ENCODE measurements at places on chromosomes 2 and 18.
A peak's percentile ranks its signal among the peaks of the same experiment; 100 is the strongest.

DNA sequence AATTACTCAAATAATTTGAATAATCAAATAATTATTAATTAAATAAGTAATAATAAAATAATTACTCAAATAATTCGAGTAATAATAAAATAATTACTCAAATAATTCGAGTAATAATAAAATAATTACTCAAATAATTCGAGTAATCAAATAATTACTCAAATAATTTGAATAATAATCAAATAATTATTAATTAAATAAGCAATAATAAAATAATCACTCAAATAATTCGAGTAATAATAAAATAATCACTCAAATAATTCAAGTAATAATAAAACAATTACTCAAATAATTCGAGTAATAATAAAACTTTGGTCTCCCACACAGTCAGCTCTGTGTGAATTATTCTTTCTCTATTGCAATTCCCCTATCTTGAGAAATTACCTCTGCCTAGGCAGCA is 30.0 kb upstream of the LINC00305 start:
- no peak for DNase-seq

DNA sequence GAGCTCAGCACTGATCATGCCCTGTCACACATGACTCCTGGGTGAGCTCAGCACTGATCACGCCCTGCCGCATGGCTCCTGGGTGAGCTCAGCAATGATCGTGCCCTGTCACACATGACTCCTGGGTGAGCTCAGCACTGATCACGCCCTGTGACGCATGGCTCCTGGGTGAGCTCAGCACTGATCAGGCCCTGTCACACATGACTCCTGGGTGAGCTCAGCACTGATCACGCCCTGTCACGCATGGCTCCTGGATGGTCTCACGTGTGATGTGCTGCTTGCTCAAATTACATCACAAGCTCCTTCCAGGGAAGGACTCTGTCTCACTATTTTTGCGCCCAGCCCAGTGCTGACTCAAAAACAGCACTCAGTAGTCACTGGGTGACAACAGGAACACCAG is 258.0 kb downstream of the HDAC4 start:
- no peak for DNase-seq

- peak; percentile 78 for DNase-seq
These were observed 577 bp downstream of the EHBP1 start for GRCh38 chr2:62705859-62706720.

DNA sequence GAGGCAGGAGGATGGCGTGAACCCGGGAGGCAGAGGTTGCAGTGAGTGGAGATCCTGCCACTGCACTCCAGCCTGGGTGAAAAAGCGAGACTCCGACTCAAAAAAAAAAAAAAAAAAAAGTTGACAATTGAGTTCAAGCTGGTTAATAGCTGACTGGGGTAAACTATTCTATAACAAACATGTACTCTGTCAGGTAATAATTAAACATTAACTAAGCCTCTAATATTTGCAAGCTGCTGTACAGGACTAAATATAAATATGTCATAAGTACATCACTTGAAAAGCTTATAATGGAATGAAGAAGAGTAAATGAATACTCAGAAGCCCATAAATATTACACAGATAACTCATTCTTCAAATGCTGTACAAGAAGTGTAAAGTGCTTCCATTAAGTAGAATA is 190.4 kb upstream of the CRIM1 start:
- DNase-seq = no peak

GRCh38 chr2:184879671-184880070 is 281.3 kb downstream of the ZNF804A start:
- DNase-seq = no peak

DNA sequence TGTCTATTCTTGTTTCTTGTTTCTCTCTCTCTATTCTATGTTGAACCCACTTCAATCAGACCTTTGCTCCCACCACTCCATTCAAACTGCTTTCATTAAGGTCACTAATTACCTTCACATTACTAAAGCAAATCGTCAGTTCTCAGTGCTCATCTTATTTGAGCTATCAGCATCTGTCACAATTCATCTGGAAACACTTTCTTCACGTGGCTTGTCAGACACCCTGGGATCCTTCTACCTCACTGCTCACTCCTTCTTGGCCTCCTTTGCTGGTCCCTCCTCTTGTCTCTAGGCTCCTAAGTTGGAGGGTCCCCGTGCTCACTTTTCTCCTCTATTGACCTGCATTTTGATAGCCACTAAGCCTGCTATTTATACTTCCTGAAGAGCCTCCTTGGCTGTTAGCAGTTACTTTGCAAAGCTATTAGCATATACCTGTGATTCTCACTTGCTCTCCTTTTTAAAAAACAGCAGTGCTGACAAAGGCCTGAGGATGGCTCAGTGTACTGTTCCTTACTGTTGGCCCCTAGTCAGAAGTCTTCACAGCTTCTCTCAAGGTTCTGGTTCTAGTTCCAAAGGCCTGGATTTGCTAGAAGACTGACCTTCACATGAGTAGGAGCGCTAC is 80.2 kb downstream of the PLEKHM3 start:
- no peak for DNase-seq

DNA sequence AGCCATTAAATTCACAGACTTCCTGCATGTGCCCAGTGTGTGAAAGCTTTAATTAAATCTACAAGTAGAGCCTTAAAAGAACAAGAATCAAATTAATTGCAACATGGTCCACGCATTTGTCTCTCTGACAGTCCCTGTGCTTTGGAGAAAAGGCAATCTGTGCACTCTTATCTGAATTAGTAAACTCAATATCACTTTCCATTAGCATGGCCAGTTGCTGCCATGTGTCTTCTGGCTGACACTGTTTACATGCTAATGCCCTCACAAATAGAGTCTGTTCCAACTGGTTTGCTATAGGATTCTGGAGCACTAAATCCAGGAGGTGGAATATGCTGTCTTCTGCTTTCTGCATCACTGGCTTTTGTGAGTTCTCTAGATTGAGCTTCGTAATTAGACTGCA is 434.5 kb upstream of the RAB12 start:
- DNase-seq = no peak

- no peak for DNase-seq
These were observed 99.6 kb upstream of the DNMT3A start for GRCh38 chr2:25441353-25441752.

DNA sequence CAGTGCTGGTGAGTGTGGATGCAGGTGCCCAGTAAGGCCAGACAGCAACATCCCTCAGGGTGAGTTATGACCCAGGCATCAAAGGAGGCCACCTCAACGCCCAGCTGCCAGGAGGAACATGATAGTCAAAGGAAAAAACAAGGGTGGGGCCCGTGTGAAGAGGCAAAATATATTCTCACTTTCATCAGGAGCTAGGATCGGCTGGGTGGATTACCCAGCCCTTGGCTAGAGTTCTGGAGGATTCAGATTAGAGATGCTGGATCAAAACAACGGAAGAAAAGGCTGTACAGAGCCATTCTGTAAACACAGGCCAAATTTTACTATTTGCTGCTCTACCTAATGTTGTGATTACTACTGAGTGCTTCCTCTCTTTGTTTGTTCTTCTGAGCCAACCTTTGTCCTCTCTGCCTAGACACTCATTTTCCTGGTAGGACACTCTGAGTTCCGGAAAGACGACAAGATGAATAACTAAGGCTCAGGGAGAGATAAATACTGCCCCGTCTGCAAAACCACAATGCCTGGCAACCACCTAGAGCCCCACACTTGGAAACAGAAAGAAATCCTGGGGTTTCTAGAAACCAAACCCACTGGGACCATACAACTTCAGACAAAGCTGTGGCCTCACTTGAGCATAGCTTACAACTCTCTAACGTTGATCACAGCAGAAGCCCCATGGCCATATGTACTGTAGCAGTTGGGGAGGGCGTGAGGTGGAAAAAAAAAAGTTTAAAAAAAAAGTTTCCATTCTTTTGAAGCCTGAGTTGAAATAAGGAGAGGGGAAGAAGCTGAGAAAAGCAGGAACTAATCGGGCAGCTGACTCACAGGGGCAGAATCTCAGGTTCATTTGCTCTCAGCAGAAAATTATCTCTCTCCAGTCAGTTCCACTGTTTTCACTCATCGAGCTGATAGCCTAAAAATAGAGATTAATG is 17.8 kb upstream of the PMAIP1 start:
- no peak for DNase-seq

DNA sequence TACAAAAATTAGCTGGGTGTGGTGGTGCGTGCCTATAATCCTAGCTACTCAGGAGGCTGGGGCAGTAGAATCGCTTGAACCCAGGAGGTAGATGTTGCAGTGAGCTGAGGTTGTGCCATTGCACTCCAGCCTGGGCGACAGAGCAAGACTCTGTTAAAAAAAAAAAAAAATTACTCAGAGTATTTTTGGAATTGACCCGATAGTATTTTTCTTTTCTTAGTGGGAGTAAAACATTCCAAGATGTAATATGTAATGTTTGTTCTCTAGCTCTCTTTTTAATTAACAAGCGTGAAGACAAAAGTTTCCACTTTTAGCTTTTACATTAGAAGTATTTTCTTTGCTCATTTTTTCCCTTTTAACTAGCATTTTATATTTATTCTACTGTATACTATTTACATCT is 12.0 kb upstream of the TMEM18 start:
- DNase-seq = no peak

DNA sequence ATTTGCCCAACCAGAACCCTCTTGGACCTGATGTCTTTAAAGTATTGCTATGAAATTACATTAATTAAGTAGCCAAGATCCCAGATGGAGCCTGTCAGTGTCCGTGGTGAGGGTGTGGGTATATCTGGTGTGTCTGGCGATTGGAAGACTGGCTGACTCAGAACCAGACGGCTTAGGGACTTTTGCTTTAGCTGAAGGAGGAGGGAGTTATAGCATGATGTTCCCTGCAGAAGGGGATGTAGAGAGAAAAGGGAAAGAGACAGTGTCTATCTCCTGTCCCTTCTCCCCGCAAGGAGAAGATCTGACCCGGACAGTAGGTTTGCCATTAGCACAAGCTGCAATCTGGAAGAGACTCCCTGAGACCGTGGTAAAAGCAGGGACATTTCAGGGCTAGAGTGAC is 60.6 kb downstream of the POU3F3 start:
- no peak for DNase-seq

DNA sequence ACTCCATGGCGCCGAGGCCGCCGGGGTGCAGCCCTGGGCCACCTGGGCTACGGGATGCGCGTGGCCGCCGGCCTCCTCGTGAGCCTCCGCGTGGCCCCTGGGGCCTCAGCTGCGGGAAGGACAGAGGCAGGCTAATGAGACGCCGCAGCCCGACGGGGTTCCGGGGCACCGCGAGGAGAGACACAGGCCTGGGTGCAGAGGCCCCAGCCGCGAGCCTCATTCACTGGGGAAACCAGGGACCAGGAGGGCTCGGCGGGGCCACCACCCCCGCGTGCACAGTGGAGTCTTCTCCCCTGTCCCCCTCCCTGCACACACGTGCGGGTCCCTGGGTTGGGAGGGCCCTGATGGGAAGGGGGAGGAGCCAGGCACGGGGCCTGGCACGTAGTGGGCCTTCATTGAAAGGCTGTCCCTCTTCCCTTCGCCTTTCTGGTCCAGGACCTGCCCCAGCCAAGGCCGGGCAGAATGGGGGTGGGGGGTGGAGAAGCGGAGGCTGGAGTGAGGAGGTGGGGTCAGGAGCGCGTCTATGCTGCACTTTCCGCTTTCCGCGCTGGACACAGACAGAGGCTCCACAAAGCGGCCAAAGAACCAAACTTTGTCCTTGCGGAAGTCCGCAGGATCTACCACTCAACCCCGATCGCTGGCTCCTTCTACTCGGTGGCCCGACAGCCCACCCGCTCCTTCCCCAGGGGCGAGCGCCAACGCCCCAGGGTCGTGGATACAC is 9.1 kb downstream of the ALPP start:
- DNase-seq = no peak

GRCh38 chr2:37355735-37356134 is 11.3 kb downstream of the QPCT start:
- DNase-seq = no peak

GRCh38 chr2:31415421-31415820 is 879 bp upstream of the XDH start:
- DNase-seq = no peak

DNA sequence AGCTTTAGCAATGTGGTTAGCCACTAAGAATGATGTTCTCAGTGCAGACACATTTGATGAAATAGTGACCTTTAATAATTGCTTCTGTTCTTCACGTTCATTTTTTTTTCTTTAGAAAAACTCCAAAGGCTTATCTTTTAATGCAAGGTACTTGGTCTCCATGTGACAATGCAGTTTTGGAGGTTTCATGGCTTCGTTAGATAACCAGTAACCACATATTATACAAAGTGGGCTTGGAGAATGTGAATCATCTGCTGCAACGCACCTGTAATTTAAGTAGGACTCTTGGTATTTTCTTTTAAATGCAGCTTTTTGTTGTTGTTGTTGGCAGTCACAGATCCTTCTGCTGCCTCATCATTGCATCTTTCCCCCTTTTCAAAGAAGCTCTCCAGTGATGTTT is 1606.3 kb downstream of the SUCLG1 start:
- DNase-seq = no peak

DNA sequence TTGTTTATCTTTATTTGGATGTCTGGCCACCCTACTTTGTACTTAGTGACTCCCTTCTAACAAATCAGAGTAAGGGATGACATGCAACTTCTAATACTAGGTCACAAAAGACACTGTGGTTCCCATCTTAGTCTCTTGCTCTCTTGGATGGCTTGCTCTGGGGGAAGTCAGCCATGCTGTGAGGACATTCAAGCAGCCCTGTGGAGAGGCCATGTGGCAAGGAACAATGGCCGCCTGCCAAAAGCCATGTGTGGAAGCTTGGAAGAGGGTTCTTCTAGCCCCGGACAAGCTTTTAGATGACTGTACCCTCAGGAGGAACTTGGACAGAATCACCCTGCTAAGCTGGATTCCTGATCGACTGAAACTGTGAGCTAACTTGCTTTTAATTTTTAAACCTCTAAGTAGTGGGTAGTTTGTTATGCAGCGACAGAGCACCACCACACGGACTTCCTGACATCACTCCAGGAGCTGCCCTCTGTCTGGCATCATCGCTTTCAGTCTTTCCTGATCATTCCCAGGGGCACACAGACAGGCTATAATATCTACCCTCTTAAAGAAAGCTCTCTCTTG is 116.8 kb upstream of the ODC1 start:
- no peak for DNase-seq

DNA sequence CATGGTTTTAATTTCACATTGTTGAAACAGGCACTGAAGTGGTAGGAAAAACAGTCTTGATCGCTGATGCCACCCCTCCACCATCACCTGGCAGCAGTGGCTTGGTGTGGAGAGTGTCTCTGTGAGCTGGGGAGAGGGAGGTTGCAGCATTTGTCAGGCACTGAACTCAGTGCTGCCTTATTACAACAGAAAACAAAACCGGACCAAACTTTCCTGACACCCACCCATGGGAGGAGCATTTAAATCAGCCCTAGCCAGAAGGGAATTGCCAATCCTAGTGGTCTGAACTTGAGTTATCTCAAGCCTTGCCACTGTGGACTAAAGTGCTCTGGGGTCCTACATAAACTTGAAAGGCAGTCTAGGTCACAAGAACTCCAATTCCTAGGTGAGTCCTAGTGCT is 103.0 kb upstream of the LGALSL start:
- no peak for DNase-seq

- DNase-seq = no peak
These were observed 65.8 kb downstream of the PSMG2 start for GRCh38 chr18:12768625-12769024.

- DNase-seq = no peak
These were observed 96.7 kb upstream of the COPS8 start for GRCh38 chr2:236988690-236989624.
